ENCODE measurements at places on chromosomes 16 and 17.
A peak's percentile ranks its signal among the peaks of the same experiment; 100 is the strongest.

- DNase-seq = peak; percentile 59
Measured at GRCh38 chr17:7393613-7394451, 493 bp downstream of the PLSCR3 start.

GRCh38 chr17:36544044-36544306 lies 744 bp upstream of the GGNBP2 start:
- DNase-seq = peak; percentile 17

DNA sequence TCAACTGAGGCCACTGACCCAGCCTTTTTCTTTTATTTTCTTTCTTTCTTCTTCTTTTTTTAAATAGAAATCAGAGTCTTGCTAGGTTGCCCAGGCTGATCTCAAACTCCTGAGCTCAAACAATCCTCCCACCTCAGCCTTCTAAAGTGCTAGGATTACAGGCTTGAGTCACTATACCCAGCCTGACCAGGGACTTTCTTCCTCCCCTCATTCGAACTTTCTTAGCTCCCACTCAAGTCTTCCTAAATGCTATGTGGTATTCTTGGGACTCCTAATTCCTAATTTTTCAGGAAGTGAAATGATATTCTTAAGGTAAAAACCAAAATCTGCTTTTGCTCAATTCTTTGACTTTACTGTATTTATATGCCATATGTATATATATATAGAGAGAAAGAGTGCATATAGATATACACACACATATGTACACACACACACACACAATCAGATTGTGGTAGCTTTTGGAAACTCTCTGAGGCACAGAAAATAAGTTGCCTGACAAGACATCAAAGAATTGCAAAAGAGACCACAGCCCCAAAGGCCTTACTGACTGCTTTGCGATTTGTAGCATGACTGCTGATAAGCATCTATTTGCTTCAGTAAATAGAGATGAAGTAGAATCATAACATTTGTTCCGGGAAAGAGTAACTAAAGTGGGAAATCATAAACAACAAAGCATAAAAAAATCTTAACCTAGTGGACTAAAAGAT lies 9.5 kb upstream of the AMZ2 start:
- peak; percentile 62 for DNase-seq

- no peak for DNase-seq
Measured at GRCh38 chr16:12386192-12386591, 409.7 kb downstream of the SNX29 start.

- DNase-seq = no peak
Measured at GRCh38 chr17:58247511-58248363, 9.4 kb downstream of the LPO start.

DNA sequence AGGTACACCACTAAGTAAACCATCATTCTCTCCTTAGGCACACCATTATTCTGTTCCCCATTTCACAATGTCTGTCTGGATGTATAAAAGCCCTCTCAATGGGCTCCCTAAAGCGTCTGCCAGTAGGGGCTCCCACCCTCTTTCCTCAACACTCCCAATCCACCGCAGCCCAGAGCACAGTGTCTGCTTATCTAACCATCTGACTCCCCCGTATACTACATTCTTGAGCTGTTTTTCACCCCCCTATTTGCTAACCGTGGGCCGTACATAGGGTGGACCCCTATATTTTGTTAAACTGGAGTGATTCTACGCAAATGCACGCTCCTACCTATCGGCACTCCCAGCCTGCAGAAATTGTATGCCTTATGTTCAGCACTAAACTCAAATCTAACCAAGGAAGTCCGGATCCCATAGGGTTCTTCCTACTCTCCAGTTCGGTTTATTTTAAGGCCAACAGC lies 685 bp upstream of the PSMD3 start:
- DNase-seq = no peak

DNA sequence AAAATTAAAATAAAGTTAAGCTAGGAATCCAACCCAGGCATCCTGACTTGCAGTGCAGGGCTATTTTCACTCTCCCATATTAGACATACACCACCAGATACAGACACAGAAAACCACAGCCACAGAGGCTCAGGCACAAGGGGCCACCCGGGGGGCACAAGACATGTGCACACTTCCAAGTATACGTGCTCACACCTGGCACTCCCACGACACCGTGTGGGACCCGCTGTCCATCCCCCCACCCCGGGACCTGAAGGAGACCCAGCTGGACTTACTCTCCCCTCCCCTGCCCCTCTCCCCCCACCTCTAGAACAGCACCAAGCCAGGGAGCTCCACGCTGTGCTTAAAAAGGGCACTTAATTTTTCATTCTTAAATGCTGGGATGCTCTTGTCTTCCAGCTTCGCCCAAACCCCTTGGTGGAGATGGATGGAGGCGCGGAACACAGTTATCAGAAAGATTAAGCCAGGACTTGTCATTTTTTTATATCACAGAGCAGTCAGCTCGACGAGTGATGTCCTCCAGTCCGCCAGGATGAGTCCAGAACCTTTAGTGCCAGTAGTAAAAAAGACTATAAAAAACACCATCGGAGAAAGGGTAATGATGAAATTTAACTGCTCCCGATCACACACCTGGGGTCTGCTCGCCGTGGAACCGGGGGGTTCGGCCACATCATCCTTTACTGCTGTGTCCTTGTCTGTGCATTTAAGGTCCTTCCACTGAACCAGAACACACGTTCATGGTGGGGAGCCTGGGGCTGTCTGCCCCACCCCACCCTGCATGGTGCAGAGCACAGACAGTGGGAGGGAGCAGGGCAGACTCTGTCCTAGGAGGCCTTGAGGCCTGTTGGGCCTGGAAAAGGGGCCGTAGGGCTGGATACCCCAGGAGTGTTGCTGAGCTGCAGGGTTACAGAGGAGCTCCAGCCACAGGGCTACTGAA lies 73.3 kb upstream of the LHX1 start:
- no peak for DNase-seq

- no peak for DNase-seq
Measured at GRCh38 chr17:40610359-40610758, 37.3 kb downstream of the SMARCE1 start.

DNA sequence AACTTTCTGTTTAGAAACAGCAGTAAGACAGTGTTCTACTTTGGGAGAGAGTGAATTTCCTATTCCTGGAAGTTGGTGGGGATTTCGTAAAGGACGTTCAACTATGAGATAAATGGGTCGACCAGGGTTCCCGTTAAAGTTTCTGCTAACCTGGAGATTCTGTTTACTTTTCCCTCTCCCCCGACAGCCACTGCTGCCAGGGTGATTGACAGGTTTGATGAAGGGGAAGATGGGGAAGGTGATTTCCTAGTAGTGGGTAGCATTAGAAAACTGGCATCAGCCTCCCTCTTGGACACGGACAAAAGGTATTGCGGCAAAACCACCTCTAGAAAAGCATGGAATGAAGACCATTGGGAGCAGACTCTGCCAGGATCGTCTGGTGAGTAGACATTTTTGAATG lies 1.3 kb downstream of the AATF start:
- DNase-seq = no peak

DNA sequence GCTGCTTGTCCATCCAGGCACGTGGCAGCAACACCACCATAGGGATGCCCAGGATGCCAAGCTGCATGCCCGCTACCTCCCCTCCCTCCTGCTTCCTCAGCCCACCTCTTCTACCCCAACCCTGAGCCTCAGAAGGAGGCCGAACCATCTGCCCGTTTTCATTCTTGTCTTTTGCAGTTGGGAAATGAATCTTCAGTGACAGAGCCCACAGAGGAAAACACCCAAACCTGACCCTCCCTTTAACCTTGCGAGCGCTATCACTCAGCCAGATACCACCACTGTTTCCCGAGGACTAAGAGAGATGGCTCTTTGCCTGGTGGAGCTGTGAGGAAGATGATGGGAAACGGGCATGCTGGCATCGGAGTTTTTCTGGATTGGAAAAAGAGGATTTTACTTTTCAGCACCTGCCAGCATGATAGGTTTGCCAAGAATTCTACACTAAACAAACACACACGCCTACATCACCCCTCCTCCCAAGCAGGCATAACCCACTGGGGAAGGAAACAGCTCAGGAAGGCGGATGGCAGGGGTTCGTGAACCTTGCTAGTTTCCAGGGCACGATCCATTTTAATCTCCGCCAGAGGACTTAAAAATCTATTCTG lies 457.4 kb downstream of the SLC39A11 start:
- DNase-seq = no peak

GRCh38 chr17:21174713-21175112 lies 39.2 kb downstream of the TMEM11 start:
- no peak for DNase-seq

DNA sequence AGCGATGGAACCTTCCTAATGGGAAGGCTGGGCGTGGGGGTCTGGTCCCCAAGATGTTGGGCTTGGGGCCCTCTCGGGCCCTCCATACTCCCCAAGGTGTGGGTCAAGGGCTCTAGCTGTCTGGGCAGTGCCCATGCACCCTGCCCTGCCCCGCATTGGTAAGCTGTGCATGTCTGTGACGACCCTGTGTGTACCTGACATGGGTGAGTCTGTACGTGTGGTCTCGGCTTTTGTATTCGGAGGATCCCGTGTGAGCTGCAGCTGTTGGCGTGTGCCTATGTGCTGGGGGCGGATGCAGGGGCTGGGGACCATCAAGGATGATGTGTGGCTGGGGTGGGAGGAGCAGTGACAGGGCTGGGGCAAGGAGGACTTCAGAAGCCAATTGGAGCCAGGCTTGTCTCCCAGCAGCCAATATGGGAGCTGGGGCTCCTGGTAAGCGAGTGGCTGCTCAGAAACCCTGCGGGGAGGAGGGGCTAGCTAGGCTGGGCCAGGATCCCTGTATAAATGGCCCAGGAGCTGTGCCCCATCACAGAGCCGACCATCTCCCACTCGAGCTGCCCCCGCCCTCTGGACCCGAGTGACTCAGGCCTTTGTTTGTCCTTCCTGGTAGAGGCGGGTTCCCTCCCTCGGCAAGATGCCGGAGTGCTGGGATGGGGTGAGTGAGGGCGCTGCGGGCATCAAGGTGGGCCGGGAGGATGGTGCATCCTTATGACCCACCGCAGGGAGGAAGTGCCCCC lies at the start of gene NDRG4:
Gene NDRG4 (plus strand): TSS at position 529 of the 737 bp plus-strand sequence. CDS start 106 bp downstream, at position 635.
- DNase-seq = peak; percentile 38

DNA sequence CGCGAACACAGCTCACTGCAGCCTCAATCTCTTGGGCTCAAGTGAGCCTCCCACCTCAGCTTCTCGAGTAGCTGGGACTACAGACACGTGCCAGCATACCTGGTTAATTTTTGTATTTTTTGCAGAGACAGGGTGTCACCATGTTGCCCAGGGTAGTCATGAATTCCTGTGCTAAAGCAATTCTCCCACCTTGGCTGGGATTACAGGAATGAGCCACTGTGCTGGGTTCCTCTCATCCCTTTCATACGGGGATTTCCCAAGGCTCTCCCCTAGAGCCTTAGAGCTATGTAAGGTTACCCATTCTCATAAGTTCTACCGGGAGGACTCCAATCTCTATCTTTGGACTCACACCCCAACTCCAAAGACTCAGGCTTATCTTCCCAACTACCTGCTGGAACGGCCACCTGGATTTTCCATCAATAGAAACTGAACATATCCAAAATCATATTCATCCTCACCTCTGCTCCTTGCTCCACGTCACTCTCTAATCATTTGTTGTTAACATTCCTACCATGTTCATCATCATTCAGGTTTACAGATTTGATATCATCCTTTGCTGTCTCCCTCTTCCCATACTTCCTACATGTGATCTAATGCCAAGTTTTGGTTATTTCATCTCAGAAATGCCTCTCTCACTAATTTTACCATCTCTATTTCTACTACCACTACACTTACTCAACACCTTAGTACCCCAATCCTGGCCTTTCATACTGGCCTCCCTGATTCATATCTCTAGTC lies 92.5 kb downstream of the NCOR1 start:
- no peak for DNase-seq

DNA sequence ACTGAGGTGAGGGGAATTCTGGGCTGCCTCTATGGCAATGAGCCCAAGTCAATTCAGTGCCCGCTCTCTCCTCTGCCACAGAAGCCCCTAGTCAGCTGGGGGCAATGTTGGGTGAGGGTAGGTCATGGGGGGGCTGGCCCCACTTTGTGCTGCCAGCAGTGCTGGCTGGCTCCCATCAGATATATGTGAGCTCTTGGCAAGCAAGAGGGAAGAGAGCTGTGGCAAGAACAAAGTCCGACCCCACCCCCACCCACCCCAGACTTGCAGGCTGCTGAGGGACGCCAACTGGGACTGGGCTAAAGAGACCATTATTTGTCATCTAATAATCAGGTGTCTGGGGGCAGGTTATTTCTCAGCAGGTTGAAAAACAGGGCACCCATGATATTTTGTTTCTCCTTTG lies 89.4 kb downstream of the YPEL2 start:
- no peak for DNase-seq

DNA sequence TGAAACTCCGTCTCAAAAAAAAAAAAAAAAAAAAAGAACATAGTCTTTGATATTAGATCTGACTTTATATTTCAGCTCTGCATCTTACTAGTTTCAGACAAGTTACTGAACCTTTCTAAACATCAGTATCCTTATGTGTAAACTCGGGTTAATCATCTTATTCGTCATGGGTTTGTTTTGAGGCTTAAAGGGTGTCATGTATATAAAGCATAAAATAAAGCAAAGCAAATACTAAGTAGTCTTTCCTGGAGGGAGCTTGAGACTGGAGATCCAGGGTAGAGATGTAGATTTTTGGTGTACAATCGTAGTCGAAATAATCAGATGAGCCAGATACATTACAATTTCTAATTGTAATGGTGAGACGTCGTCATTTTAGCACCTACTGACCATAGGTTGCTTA lies 7.8 kb downstream of the BCAS3 start:
- no peak for DNase-seq

DNA sequence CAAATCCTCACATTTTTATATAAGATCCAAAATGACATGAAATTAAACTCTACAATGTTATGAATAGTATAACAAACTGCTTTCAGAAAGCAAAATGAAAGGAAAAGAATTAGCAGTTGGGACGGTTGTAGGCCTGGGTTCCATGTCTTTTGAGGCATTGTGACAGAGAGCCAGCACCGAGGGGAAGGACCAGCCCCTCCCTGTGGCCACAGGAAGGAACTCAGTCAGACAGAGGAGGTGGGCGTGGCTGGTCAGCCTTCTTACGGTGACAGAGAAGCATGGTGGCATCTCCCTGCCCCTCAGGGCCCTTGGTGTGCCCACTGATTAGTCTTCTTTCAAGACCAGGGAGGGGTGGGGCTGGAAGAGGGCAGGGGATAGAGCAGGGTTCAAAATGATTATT lies 5.7 kb downstream of the ZNF319 start:
- peak; percentile 24 for DNase-seq

- no peak for DNase-seq
Measured at GRCh38 chr16:54244061-54244886, 42.3 kb downstream of the IRX3 start.

- DNase-seq = no peak
Measured at GRCh38 chr17:67509390-67510287, 132.6 kb downstream of the PITPNC1 start.

- DNase-seq = no peak
Measured at GRCh38 chr16:80914379-80915078, 92.2 kb downstream of the CMC2 start.
